ENCODE measurements at places on chromosomes 12 and 14.
A peak's percentile ranks its signal among the peaks of the same experiment; 100 is the strongest.

- no peak for DNase-seq
Measured at GRCh38 chr12:32785557-32785956, 29.9 kb upstream of the YARS2 start.

GRCh38 chr12:40718878-40719372, 26.7 kb downstream of the CNTN1 start:
- no peak for DNase-seq

DNA sequence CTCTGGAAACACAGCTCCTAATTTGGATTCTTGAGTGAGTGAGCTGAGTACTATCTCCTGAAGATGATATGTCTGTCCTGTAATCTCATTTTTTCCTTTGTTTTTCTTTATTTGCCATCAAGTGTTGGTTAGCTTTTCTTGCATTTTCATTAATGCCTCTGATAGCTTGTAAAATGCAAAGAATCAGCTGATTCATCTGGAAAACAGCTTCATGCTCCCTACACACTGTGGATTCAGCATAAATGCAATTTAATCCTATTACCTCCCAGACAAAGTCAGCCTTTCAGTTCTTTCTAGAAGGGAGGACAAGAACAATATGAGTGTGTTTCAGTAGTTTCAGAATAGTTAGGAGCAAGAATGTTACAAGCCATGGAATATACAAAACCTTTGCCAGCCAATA, 79.4 kb downstream of the DACT1 start:
- no peak for DNase-seq

GRCh38 chr14:37988472-37988871, 219.2 kb upstream of the SSTR1 start:
- no peak for DNase-seq

- no peak for DNase-seq
Measured at GRCh38 chr12:79844693-79845092, 90.2 kb downstream of the PPP1R12A start.

DNA sequence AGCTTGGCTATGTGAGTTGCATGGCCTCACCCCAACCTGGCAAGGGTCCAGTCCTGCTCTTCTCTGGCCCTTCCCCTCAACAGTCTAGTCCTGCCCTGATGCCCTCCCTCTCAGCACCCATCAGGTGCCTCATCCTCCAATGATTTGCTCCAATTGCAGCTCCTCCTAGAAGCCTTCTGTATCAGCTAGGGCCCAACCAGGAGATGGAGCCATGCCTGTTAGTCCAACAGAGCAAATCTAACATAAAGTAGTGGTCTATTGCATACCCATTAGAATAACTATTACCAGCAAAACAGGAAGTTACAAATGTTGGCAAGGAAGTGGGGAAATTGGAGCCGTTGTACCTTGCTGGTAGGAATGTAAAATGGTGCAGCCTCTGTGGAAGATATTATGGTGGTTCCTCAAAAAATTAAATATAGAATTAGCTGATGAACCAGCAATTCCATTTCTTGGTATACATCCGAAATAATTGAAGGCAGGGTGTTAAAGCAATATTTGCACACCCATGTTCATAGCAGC, 163.5 kb downstream of the VRK1 start:
- DNase-seq, result no peak

- DNase-seq, result no peak
Measured at GRCh38 chr12:94071258-94071657, 77.1 kb upstream of the PLXNC1 start.

DNA sequence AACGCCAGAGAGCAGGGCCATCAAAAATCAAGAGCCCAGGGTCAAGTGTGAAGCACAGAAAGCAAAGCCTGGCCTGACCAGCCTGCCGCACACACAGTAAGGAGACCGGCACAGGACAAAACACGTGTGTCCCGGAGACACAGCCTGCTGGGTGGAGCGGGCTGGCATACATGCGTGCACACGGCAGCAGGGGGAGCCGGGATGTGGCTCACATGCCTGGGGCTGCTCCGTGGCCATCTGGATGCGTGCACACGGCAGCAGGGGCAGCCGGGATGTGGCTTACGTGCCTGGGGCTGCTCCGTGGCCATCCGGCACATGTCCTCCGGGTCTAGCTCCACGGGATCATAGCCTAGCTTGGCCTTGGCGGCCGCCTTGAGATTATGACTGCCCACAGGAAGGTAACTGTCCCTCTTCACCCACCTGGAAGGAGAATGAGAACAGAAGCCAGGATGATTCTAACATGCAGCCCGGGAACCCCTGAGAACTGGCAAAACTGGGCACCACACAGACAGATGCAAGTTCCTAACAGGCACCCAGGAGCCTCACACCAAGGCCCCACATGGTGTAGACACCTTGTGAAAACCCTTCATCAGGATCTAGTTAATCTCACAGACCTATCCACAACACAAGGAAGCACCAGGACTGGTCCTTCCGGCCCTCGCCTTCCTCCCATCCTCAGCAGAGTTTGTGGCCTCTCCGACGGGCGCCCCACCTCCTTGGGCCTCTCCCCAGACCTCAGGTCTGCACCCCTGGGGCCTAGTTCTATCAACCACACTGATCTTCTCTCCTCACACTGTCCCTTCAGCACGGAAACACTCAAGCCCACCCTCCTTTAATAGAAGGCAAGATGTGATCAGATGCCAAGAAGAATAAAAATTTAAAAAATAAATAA, 13.6 kb downstream of the POLE start:
- no peak for DNase-seq

- DNase-seq, result no peak
Measured at GRCh38 chr12:114847441-114848035, 163.6 kb upstream of the TBX3 start.

DNA sequence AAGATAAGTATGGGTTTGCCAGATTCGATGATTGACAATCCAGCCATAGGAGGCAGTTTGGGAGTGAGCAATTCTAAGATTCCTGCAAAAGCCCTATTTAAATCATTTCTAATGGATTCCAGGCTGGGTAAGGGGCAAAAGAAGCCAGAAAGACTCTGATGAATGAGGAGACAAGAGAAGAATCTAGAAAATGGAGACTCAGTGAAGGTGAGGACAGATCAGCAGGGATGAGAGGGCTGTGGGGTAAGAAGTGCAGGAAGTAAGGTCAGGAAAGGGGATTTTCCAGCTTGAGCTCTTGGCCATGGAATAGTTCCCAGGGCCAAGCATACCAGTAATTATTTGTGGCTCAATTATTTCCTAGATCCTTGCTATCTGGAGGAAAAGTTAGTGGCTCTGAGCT, 87.3 kb downstream of the TMX1 start:
- DNase-seq, result no peak

DNA sequence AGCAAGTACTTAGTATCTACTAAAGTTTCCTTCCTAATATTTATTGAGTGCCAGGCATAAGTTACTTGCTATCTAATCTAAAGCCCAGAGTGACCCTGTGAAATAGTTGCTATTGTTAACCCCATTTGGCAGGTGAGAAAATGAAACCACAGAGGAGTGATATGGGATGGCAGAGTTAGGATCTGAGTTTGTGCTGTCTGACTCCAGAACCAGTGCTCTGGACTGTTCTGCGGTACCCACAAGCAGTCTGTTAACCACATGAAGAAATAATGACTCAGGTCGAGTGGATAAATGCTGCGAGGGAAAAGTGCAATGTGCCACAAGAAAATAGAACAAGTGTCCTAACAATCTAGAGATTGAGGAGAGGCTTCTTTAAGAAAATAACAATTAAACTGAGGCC, 60.7 kb upstream of the GZMB start:
- peak; percentile 76 for DNase-seq

Measured in activated CD4-positive, alpha-beta T cell treated with anti-CD3 and anti-CD28 coated beads, Interleukin-2, Interleukin-6, amounts not matched to agents 100 ng/mL and 50 ng/mL, durations not matched to agents 16 hours and 8 hours (primary cell).